Activated CD4-positive, alpha-beta T cell treated with anti-CD3 and anti-CD28 coated beads for 48 hours (primary cell): ENCODE measurements at places on chromosomes 3 and 15.

- DNase-seq = no peak
Measured at GRCh38 chr15:35195031-35195430, 109.9 kb upstream of the NANOGP8 start.

DNA sequence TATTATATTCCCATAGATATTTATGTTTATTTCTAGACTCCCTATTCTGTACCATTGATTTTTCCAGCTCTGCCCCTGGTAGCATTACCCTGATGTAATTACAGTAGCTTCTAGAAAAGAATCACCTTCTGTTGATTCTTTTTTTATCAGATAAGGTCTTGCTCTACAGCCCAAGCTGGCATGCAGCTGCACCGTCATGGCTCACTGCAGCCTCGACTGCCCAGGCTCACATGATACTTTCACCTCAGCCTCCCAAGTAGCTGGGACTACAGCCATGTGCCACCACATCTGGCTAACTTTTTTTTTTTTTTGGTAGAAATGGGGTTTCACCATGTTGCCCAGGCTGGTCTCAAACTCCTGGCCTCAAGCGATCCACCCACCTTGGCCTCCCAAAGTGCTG lies 41.8 kb downstream of the SLC24A1 start:
- DNase-seq = no peak

DNA sequence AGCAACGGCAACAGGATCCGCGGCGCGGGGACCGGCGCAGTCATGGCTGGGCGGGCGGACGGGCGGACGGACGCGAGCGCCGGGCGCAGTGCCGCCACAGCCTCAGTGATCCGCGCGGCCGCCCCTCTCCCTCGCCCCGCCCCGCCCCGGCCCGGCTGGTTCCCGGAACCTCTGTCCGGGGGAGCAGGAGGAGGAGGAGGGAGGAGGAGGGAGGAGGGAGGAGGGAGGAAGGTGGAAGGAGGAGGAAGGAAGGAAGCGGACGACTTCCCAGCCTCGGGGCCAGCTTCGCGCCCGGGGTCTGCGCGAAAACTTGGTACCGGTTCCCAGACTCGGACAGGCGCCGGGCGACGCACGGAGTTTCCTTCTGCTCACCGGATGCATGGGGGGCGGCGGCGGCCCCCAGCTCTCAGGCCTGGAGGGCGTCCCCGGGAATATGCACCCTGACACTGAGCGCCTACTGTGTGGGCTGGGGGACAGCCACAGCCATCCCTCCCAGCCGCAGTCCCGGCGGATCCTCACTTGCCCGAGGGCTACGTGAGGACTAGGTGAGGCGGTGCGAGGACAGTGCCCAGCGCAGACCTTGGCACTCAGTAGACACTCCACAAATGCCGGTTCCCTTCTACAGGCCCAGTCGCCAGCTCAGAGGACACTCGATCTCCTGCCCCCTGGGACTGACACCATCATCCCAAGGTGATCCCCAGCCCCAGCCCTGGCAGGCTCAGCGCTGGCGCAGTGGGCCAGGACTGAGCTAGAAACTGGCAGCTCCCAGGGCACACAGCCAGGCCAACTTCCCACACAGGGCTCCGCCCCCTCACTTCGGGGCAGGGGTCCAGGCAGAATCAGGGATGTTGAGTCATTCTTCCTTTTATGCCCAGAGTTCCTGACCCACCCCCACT lies at the start of gene SHISA5:
TSS of gene SHISA5 (minus strand) at position 124 of the 896 bp plus-strand sequence. CDS start at position 44, 80 bp downstream.
- peak; percentile 68 for DNase-seq

- no peak for DNase-seq
Measured at GRCh38 chr3:81872566-81872965, 111.1 kb upstream of the GBE1 start.

GRCh38 chr15:98980899-98981228 lies 26.7 kb downstream of the PGPEP1L start:
- DNase-seq = no peak

DNA sequence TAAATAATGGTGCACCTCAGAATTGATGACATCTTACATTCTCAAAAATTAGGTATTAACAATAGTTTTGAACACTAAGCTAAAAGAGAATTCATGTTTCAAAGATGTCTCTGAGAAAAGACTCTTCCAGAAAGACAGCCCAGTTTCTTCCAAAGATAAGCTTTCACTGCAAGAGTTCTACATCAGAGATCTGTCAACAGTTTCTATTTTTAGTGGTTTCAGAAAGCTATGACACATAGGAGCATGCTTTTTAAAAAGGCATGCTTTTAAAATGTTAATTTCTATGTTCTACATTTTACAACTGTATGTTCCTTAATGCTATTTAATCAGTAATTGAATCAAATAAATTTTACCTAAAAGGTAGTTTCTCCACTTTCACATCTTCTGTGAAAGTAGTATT lies 88.2 kb downstream of the PLOD2 start:
- DNase-seq = no peak

- no peak for DNase-seq
Measured at GRCh38 chr3:54909191-54909590, 18.7 kb downstream of the LRTM1 start.

DNA sequence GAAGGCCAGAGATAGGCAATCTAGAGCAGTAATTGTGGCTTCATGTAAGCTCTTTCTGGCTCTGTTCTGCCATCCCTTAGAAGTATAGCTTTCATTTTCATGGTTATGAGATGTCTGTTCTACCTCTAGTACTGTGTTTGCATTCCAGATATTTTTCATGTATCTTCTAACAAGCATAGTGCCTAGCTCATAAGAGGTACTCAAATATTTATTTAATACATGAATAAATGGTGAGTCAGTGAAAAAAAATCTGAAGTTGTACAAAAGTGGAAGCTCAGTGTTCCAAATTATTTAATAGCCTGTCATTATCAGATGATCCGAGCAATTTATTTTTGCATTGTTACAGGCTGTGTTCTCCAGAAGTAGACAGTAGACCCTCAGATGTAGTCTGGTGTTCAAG lies 64.3 kb downstream of the OXSM start:
- DNase-seq = no peak
